ENCODE measurements at places on chromosomes 2 and 18.

GRCh38 chr2:20015482-20016083 is 3.1 kb upstream of the MATN3 start:
- peak; percentile 51 for DNase-seq

DNA sequence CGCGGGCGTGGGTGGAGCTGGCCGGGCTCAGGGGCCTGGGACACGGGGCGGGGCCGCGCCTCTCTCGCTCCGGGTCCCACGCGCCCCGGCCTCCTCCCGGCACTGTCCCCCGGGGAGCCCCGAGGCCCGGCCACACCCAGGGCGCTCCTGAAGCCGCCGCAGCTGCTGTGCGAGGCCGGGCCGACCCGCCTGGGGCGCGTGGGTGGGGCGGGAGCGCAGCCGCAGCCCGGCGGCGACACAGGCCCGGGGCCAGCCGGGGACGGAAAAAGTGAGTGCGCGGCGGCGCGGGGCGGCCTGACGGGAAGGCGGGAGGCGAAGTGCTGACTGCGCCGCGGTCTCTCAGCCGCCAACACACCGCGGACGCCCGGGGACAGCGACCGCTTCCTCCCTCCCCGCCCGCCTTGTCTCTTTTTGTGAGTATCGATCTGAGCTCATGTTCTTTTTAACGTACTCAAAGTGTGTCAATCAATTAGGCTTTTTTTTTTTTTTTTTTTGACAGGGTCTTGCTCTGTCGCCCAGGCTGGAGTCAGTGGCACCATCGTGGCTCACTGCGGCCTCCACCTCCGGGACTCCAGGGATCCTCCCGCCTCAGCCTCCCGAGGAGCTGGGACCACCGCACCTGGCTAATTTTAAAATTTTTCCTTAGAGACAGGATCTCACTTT is 14.5 kb downstream of the PDCD1 start:
- peak; percentile 85 for DNase-seq

- no peak for DNase-seq
These were observed 254.9 kb downstream of the IRS1 start for GRCh38 chr2:226544596-226545210.

DNA sequence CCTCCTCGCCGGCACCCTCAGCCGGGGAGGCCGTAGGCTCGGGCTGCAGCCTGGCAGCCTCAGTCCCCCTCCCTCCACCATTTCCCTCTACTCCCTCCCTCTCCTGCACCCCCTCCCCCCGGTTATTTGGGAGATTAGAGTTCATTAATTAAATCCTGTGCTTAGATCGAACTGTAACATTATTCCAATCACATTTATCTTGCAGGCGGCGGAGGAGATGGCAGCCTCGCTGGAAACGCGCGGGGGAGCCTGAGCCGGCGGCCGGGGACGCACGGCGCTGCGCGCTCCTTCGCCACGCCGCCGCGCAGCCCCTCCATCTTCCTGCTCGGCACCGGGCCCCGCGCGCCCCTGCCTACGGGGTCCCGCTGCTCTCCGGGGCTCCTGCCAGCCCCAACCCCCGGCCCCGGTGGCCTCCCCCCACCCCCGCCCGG is at the start of gene ST8SIA3:
Gene ST8SIA3 (plus strand): TSS at position 287 of the 431 bp plus-strand sequence. CDS start 290 bp downstream, outside the sequence.
- DNase-seq = no peak

DNA sequence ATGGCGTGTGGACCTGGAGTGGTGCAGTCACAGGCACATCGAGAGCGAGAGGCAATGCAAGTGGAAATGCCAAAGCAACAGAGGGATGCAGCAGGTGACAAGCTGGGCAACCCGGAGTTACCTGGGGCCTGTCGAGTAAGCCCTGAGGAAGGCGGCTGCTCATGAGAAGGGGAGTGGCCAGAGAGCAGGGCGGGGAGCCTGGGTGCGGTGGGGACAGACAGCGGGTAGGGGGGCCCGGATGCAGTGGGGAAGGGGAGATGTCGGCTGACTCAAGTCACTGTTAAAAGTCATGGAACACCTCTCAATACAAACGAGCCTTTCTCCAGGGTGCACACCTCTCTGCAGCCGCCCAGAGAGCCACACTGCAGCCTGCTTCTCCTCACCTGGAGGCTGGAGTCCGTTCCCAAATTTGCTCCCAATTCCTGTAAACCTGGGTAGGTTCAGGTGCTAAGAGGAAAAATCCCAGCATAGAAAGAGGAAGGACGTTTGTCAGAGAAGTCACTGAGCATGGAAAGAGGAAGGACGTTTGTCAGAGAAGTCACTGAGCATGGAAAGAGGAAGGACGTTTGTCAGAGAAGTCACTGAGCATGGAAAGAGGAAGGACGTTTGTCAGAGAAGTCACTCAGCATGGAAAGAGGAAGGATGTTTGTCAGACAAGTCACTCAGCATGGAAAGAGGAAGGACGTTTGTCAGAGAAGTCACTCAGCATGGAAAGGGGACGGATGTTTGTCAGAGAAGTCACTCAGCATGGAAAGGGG is 71.7 kb upstream of the TWIST2 start:
- DNase-seq = no peak

- DNase-seq = no peak
These were observed 179.7 kb upstream of the ACVR2A start for GRCh38 chr2:147665105-147665504.

GRCh38 chr2:102657770-102658169 is 38.4 kb downstream of the SLC9A2 start:
- no peak for DNase-seq

GRCh38 chr2:44941551-44942234 is at the start of gene SIX3:
TSS of gene SIX3 (plus strand) at chr2:44941702. CDS start at chr2:44942105, 403 bp downstream.
- DNase-seq = no peak

GRCh38 chr2:42089340-42089925 is 41.6 kb downstream of the PKDCC start:
- DNase-seq = peak; percentile 72

GRCh38 chr2:60699617-60700016 is 56.5 kb upstream of the PAPOLG start:
- no peak for DNase-seq

- DNase-seq = peak; percentile 78
These were observed 20.5 kb upstream of the ZNF236 start for GRCh38 chr18:76801567-76802505.

DNA sequence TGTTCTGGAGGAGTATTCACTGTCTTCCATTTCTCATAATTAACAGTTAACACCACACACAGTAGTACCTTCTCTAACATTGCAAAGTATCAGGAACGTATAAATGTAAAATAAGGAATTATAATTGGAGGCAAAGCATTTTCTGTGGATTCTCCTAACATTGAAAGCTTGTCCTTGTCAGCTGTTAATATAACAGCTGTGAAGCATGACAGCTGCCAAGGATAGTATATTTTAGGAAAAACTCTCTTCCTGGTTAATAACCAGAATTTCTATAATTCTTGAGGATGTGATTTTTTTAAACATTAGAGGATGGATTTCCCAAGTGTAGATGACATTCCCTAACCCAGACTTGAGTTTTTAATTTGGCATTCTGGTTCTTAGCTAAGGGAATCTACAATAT is 110.3 kb downstream of the EPC2 start:
- DNase-seq = no peak

- DNase-seq = no peak
These were observed 2.9 kb downstream of the TGOLN2 start for GRCh38 chr2:85324639-85325465.

DNA sequence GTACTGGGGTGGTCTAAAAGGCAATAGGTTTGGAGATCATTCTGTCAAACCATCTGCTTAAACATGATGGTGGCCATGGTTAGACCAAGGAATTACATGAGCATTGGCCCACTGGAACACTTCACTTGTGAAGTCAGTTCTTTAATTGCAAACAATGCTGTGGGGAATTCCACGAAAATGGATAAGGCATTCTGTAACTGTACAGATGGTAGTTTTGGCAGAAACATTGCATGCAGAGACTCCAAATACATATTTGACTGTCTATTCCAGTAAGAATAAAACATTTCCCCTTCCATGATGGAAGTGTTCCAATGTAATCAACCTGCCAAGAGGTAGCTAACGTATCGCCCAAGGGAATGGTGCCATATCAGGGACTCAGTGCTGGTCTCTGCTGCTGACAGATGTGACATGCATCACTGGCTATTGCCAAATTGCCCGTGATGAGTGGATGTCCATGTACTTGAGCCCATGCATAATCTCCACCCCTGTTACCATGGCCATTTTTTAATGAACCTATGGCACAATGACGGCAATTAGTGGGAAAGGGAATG is 417.9 kb downstream of the CDH7 start:
- DNase-seq = no peak

- peak; percentile 80 for DNase-seq
These were observed 46.4 kb downstream of the CCDC85A start for GRCh38 chr2:56230156-56230555.

DNA sequence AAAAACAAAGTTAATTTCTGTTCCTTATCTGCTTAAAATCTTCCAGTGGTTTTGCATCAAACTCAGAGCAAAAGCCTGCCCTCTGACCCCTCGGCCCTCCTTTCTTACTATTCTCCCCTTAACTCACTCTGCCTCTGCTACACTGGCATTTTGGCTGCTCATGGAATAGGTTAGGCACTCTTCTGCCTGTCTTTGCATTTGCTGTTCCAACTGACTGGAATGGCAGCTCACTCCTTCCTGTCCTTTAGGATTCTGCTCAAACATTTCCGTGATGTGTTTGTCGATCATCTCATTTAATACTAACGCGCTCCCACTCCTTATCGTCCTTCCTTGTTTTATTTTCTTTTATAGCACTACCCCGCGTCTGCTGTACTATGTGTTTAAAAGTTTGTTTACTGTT is 815 bp downstream of the CEBPZ start:
- peak; percentile 8 for DNase-seq

DNA sequence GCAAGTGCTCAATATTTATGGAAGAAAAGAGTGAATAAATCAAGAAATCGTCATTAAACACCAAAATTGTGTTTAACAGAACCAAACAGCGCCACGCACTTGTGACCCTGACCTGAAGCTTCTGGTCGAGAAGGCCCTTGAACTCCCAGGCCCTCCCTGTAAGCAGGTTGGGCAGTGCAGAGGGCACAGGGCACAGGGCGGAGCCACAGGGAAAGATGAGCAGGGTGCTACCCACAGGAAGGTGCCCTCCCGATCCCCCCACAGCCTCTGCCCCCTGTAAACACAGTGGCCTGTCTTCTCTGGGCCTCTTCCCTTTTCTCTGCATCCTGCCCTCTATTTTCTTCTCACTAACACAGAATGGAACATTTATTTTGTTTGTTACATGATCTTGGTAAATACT is 16.9 kb upstream of the TUBB6 start:
- no peak for DNase-seq

DNA sequence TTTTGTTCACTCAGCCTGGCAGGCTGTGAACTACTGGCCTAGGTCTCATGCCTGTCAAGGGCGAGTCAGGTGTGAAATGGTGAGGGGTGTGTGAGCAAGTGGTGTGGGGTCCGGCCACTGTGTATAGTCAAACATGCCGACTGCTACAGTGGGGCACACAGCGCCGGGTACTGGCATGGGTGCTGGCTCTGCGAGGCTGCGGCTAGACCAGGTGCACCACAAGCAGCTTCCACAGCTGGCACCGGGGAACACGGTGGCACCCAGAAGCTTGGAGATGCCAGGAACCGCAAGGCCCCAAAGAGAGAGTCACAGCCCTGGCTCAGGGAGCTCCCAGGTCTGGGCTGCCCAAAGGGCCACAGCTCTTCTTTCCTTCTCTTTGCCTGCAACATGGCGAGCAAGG is 49.7 kb downstream of the CCDC68 start:
- no peak for DNase-seq

DNA sequence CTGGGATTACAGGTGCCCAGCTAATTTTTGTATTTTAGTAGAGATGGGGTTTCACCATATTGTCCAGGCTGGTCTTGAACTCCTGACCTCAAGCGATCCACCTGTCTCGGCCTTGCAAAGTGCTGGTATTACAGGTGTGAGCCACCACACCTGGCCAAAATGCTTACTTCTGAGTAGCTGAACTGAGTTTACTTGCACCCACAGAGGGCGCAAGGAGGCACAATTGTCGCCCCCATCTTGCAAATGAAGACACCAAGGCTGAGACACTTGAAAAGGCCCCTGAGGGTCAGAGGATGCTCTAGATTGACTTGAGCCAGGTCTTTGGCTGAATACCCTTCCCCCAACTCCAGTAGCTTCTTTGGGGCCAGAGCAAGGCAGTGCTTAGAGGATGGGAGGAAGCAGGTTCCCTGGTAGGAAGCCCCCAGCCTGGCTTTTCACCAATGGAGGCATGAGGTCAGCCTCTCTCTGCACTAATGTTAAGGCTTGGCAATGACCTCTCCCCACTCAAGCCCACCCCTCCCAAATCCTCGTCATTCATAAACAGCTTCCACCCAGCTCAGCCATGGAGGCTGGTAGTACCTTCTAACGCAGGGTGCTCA is 14.5 kb upstream of the KIF1A start:
- no peak for DNase-seq

DNA sequence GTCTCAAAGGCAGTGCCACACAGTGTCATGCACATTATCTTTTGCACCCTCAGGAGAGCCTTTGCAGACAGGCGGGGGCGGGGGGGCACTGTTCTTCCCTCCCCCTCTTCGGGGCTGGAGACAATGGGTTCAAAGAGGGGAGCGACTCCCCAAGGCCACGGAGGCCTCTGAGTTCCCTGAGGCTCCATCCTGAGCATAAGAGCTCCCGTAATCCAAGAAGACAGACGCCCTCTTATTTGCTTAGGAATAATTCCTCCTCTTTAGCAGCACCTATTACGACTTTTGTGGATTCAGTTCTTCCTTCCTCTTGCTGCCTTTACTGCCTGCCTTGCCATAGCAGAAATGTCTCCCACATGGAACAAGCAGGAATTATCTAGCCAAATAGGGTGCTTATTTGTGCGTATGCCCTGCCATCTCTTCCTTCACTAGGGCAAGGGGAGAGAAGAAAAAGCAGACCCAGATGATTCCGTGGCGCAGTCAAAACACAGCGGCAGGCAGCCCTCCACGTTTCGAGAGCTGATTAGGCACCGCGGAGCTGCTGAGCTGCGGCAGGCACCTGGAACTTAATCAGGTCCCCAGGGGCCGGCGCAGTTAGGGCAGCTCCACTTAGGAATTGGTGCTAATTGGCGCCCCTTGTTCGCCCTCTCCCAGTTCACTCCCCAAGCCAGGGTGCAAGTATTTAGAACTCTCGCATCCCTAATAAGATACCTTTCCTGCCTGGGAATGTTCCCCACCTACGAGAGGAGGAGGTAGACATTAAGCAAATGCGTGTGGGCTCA is 233.4 kb upstream of the MYT1L start:
- DNase-seq = no peak

GRCh38 chr2:88680266-88680902 is 11.1 kb upstream of the RPIA start:
- DNase-seq = no peak

DNA sequence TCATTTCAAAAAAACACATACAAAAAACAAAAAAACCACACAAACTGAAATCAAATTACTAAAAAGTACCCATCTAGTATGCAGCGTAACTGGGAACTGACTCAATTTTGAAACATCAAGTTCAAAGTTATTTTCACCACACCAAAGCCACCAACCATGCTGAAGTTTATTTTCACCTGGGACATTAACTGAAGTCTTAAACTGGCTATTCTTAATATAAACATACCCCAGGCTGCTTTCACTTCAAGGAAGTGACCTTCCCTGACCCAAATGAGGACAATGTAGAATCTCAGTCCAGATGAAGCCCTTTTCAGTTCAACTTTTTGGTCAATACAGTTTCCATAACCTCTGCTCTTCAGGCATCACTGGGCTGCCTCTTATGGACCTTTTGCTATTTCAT is 84.6 kb downstream of the PIGN start:
- DNase-seq = no peak

- no peak for DNase-seq
These were observed 34.9 kb upstream of the ATP8B1 start for GRCh38 chr18:57837917-57838548.

Data from LoVo (cell line).